Stimulated activated CD8-positive, alpha-beta memory T cell treated with anti-CD3 and anti-CD28 coated beads, Interleukin-7, amount 100 ng/mL, for 1 hour (primary cell): ENCODE measurements at places on chromosomes 1 and 21.

DNA sequence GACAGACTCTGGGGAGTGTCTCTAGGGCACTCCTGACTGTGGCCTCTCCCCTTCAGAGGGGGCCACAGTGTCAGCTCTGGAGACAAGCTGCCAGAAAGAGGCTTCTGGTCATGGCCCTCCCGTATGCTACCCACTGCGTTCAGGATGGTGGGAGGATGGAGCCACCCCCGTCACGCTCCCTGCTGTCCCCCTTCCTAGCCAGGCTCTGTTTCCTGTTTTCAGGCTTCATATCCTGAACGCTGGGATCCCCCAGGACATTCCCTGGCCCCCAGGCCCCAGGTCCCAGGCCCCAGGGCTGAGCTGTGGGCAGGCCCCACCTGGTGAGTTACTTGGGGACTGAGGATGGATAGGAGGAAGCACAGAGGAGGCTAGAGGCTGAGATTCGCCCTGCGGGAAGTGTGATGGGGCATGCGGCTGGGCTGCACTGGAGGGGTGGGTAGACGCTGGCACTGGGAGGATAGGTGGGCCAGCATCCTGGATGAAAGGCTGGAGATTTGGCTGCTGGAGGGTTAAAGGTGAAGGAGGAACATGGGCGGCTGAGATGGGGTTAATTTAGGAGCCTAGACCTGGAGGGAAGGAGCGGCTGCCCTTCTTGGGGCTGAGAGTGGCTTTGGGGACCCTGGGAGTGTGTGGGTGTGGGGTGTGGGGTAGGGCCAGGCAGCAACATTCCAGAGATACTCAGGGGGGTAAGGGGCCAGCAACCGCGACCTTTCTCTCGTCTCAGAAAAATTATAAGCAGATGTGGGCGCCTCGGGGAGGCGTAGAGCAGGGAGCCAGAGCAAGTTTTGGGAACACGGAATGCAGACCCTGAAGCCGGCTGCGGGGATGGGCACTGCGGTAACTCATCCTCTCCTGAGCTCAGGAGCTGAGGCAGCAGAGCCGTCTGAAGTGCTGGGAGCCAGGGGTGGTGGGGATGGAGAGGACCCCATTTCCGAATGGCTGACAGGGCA is 8.7 kb downstream of the PEAR1 start:
- DNase-seq, result no peak

DNA sequence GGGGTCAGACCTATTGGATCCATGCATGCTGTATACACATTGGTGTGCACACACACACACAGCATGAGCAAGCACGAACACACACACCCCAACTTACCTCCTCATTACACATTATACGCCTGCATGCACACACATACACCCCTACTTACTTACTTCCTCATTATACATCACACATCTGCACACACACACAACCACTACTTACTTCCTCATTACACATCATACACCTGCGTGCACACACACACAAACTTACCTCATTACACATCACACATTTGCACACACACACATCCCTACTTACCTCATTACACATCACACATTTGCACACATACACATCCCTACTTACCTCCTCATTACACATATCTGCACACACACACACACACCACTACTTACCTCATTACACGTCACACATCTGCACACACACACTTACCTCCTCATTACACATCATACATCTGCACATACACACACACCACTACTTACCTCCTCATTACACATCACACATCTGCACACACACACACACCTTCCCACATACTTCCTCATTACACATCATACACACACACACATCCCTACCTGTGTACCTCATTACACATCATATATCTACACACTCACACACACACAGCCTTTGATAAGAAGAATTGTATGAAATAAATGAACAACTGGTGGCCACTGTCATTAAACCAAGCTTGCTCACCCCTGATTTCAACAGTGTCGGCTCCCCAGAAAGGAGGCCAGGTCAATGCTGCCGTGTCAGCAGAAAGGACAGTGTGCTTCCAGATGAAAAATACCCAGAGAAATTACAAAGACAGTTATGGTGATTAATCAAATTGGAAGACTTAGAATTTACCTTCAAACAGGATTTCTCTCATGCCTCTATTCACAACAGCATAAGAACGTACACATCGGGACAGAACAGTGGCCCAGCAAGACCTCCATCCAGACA is 117.8 kb downstream of the SETD4 start:
- no peak for DNase-seq

- DNase-seq, result no peak
These were observed 12.3 kb upstream of the PIK3CD start for GRCh38 chr1:9639227-9639626.

GRCh38 chr1:57934745-57935144 is 510.9 kb upstream of the DAB1 start:
- no peak for DNase-seq

- DNase-seq, result no peak
These were observed 16.5 kb downstream of the BACH1 start for GRCh38 chr21:29315131-29315749.

DNA sequence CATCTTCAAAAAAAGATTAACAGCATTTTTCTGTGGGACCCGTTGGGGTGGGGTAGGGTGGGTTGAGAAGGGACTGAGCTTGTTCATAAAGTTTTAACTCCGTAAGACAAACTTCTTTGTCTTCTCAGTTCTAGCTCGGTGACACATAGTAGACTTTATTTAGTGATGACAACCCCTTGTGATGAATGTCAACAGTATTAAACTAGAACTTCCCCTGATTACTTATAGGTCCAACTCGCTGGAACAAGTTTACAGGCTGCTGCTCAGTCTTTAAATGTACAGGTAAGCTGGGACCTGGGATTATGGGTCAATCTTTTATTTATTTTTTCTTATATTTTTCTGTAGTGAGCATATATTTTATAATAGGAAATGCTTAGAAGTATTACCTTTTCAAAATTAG is 148.4 kb downstream of the CD247 start:
- no peak for DNase-seq

DNA sequence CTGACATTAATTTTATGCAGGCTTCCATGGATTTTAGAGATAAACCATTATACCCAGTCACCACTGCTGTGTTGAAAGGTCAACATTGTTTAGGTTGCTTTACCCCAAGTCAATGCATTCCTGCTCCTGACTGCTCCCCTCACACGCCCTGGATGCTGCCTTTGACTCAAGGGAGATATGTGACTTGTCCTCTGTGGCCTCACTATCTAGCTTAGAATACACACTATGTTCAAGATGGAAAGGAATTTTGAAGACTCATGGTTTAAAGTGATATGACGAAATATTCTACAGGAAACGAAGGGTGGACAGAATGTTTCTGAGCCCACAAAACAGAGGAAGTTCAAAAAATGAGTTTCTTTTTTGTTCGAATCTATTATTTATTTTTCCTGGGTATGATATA is 170.4 kb upstream of the NR5A2 start:
- no peak for DNase-seq

- no peak for DNase-seq
These were observed 67.9 kb downstream of the SCMH1 start for GRCh38 chr1:41174170-41174569.

DNA sequence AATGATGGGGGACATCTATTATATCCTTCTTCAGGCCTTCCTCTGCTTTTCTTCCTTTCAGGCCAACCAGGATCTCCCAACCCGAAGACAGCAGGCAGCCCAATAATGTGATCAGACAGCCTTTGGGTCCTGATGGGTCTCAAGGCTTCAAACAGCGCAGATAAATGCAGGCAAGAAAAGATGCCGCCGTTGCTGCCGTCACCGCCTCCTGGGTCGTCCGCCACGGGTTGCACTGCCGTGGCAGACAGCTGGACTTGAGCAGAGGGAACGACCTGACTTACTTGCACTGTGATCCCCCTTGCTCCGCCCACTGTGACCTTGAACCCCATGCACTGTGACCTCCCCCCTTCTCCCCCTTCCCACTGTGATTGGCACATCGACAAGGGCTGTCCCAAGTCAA is 27.9 kb downstream of the SZRD1 start:
- DNase-seq, result no peak

- no peak for DNase-seq
These were observed 40.8 kb upstream of the POFUT2 start for GRCh38 chr21:45328198-45329091.

DNA sequence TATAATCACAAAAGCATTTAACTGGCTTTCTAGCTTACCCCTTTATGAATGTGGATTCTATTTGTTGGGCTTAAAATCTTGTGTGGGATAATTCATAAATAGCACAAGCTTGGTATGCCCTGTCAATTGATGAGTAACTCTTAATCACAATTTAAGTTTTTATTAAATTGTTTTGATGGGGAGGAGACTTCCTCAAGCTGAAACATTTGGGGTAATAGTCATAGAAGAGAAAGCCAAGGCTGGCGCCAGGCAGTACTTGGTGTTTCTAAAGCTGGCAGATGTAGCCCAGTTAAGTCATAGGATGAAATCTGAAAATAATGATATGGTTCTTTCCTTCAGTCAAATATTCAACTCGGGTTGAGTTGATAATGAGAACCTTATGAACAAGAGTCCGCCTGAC is 167.2 kb downstream of the FMN2 start:
- no peak for DNase-seq

GRCh38 chr21:40732253-40733023 is 114.5 kb downstream of the DSCAM start:
- no peak for DNase-seq

- no peak for DNase-seq
These were observed 85.4 kb upstream of the KAZN start for GRCh38 chr1:14513111-14513510.

GRCh38 chr1:107877092-107877491 is 87.9 kb downstream of the VAV3 start:
- no peak for DNase-seq

GRCh38 chr21:17045214-17045853 is 467.5 kb upstream of the CXADR start:
- no peak for DNase-seq

DNA sequence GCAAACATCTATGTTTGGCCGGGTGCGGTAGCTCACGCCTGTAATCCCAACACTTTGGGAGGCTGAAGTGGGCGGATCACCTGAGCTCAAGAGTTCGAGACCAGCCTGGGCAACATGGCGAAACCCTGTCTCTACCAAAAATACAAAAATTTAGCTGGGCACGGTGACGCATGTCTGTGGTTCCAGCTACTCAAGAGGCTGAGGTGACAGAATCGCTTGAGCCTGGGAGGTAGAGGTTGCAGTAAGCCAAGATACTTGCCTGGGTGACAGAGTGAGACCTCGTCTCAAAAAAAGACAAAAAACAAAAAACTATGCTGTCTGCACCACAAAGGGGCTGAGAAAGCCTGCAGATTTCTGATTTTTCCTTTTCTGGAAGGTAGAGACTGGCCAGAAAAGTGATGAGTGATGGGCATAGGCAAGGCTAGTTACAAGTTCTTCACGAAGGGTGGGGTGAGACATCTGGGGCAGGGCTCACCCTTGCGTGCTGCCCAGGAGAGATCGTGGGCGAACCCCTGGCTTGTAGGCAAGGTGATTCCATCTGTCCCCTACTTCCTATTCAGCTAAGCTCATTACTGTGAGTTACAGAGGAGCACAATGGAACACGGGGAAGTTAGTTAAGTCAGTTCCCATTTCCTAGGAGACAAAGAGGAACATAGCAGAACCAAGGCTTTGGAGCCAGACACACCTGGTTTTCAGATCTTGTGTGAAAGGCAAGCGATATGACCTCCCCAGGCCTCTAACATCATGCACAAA is 3.2 kb downstream of the SLC2A1 start:
- DNase-seq, result no peak

GRCh38 chr1:23484253-23485001 is 448 bp upstream of the ASAP3 start:
- DNase-seq, result peak; percentile 67

- DNase-seq, result peak; percentile 73
These were observed 37.6 kb downstream of the PIK3CD start for GRCh38 chr1:9689011-9689706.

GRCh38 chr1:202007805-202008489 is 2.4 kb upstream of the ELF3 start:
- DNase-seq, result no peak

DNA sequence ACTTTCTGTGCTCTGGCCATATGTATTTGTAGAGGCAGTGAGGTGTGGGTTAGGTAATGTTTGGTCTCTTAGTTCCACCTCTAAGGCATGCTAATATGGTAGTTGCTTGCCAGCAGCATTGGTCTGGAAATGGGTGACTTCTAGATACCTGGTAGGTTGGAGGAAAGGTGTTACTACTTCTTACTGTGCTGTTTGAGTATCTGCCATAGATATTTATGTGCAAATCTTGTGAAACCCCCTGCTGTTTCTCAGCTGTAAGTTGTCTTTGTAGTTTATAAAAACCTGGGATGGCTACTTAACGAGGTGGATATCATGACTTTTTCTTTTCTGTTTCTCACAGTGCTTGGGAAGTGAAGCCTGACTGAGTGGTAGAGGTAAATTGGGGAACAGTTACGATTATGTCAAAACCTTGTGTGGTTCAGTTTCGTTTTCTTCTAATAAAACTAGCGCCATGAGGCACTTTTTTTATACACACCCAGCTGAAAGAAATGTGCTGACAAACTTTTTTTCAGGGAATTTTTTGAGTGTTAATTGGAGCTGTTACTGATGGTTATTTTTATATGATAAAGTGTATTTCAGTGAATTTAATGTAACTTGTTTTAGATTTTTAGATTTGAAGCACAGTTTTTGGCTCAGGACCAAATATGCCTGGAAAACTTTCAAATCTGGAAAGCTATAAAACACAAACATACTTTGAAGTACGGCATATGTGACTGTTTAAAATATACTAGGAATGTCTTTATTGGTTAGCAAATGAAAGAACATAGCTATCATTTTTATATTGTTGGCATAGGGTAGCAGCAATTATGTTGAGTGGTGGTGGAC is 42.1 kb downstream of the CAMSAP2 start:
- DNase-seq, result no peak

- DNase-seq, result no peak
These were observed 45.9 kb upstream of the EGLN1 start for GRCh38 chr1:231467986-231468385.

GRCh38 chr1:50969611-50970508 is at the start of gene CDKN2C:
Gene CDKN2C, plus strand, starts transcription at chr1:50970245. Its CDS starts 124 bp downstream, at chr1:50970369.
- no peak for DNase-seq

DNA sequence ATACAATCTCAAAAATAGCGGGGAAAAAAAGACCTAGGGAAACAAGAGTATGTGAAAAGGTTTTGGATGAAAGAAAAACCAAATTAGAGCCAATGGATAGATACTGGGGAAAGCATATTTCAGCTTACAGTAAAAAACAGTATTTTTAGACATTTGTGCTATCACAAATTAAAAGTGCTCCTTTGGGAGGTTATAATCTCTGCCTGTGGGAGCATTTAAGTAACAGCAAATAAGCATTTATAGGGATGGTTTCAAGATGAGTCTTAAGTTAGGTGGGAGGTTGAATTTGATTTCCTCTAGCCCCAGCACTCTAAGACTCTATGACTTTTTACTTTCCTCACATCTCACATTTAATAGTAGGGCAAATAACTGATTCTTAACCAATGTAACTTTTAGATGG is 79.6 kb upstream of the SLFNL1 start:
- no peak for DNase-seq

GRCh38 chr1:220575718-220576497 is 48.0 kb downstream of the MARK1 start:
- no peak for DNase-seq

- no peak for DNase-seq
These were observed 35.8 kb downstream of the C1orf21 start for GRCh38 chr1:184422490-184423233.
